ENCODE measurements at places on chromosomes 3 and 15.

DNA sequence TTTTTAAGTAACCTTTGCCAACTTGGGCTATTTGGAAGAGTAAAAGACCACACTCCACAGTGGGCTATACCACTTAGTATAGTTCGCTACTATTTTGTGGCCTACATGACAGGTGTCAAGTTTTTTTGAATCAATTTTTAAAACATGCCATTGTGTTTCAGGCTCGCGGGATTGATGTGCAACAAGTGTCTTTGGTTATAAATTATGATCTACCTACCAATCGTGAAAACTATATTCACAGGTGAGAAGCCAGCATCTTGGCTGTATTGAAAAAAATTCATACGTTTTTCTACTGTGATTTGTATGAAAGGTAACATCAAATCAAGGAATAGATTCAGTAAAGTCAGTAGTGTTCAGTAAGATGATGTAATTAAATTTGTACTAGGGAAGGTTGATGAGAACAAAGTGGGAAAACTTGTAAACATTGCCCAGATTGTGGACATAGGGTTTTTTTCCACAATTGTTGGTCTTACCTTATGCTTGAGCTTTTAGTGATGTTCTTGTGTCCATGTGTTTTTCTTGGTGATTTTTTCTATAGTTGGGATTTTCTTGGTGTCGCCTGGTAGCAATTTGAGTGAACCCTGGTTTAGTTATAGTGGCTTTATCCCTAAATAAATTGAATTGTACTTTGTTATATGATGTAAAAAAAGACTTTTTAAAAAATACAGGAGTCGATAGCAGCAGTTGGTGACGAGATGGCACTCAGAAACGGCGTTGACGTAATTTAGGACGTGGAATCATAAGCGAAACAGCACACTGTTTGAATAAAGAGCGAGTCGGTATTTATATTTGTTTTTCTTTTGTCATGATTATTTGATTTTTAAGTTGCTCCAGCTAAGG, 4.5 kb downstream of the EIF4A2 start:
- peak; percentile 39 for DNase-seq

DNA sequence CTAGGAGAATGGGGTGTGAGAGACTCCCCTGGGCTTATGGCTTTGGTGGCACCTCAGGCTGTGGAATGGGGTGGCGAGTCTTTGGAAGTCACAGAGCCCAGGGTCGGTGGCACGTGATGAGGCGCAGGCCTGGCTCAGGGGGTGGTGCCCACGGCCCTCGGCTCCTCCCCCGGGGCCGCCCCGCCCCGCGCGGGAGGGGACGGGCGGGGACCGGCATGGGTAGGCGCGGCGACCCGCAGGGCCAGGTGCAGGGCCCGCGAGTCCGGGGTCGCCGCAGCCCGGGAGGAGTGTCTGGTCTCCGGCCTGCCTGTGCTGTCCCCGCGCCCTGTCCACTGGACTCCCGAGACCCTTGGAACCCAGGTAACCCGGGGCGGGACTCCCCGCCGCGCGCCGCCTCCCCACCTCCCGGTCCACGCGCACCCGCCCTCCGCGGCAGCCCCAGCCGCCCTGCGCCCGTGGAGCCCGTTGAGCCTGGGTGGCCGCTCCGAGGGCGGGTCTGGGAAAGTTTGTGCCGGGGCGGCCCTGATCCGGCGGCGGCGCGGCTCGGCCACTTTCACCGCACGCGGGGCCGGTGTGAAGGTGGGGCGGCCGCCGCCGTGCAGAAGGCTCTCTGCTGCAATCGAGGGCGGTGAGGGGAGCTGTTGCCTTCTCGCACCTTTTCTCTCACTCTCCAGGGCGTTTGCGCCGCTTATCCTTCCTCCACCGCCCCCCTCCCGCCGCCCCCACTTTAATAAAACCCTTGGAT, at the start of gene PAQR5:
Gene PAQR5, plus strand, starts transcription at position 216 of the 745 bp plus-strand sequence. CDS start 61,169 bp downstream, outside the sequence.
- peak; percentile 85 for DNase-seq

- DNase-seq, result no peak
Observed at GRCh38 chr3:171797873-171798272, 12.4 kb downstream of the PLD1 start.

DNA sequence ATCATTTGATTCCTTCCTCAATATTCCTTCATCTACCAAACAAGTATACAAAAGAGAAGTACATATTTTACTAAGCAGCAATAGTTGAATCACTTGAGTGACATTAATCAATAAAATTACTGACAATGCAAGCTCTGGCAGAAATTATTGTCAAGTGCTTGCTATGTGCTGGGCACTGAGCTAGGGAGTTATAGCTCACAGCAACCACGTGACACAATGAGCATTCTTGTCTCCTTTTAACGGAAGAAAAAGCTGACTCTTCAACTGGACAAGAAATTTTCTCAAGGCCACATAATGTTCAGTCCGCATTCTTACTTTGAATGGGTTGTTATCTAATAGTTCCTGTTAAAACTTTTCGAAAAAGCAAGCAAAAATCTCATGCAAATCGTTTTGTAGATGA, 500.1 kb downstream of the PYDC2 start:
- no peak for DNase-seq

GRCh38 chr3:71240034-71240433, 343.5 kb downstream of the FOXP1 start:
- DNase-seq, result no peak

DNA sequence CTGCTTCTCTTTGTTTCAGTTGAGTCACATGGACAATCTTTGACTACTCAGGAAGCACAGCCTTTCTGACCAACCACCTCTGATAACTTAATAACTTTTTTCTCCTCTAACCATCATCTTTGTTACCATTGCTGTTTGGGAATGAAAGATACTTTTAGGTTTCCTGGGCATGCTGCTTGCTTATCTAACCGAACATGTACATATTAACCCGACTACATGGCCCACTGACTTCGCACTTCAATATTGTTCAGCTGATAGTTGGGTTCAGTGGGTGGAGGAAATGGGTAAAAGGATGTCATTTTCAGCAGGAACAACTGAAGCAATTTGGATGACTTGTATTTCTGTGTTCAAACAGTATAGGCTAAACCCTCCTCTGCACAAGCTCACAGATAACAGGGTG, 214.3 kb downstream of the SQOR start:
- DNase-seq, result no peak

- DNase-seq, result no peak
Observed at GRCh38 chr3:16467393-16467792, 46.1 kb downstream of the RFTN1 start.

GRCh38 chr3:5292512-5292911, 105.0 kb downstream of the EDEM1 start:
- DNase-seq, result no peak

GRCh38 chr15:91578511-91578910, 275.0 kb upstream of the SLCO3A1 start:
- no peak for DNase-seq

GRCh38 chr3:194141415-194142155, 5.6 kb downstream of the HES1 start:
- peak; percentile 90 for DNase-seq

- no peak for DNase-seq
Observed at GRCh38 chr3:133610031-133610430, 36.5 kb downstream of the CDV3 start.

DNA sequence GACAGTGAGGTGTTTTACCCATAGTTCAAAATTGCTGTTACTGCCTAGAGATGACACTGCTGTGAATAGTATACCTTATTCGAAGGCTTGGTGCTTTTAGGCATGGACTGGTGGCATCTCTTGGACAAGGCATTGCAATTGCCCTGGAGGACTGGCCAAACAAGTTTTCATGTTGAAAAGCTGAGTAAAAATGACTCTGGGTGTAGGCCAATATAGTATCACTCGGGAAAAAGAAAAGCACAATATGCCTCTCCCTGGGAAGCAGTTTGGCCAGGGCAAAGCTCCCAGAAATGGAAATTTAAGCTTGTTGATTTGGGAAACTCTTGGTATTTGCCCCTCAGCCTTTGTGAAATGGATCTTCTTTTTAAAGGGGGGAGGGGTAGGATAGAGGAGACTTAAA, 54.8 kb downstream of the ZNF609 start:
- DNase-seq, result no peak

- DNase-seq, result no peak
Observed at GRCh38 chr3:125142420-125142778, 70.1 kb downstream of the SLC12A8 start.

DNA sequence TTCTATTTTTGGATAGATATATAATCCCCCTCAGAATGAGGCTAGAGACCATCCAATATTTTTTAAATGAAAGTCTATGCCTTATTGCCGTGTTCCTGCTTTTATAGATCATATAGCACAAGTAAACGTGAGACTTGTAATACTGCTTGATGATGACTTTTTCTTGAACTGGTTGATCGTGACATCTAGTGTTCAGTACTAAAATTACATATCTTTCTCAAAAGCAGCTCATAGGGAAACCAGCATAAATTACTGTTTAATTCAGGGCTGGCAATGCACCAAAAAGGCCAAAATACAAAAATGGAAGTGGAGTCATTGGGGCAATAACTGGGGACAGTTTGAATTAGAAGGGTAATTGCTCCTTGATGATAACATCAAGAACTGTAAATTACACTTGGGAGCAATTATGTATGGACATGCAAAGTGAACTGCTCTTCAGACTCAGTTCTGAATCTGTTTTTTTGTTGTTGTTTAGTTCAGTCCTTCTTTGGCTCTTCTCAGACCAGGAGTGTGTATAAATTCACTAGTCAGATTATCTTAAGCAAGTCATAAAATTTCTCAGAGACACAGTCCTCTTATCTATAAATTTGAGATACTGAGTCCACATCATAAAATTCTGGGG, 325.3 kb downstream of the THSD4 start:
- peak; percentile 85 for DNase-seq

GRCh38 chr15:81011593-81011992, 10.9 kb downstream of the TLNRD1 start:
- DNase-seq, result no peak

- peak; percentile 13 for DNase-seq
Observed at GRCh38 chr3:117407317-117407716, 697.7 kb downstream of the TUSC7 start.

DNA sequence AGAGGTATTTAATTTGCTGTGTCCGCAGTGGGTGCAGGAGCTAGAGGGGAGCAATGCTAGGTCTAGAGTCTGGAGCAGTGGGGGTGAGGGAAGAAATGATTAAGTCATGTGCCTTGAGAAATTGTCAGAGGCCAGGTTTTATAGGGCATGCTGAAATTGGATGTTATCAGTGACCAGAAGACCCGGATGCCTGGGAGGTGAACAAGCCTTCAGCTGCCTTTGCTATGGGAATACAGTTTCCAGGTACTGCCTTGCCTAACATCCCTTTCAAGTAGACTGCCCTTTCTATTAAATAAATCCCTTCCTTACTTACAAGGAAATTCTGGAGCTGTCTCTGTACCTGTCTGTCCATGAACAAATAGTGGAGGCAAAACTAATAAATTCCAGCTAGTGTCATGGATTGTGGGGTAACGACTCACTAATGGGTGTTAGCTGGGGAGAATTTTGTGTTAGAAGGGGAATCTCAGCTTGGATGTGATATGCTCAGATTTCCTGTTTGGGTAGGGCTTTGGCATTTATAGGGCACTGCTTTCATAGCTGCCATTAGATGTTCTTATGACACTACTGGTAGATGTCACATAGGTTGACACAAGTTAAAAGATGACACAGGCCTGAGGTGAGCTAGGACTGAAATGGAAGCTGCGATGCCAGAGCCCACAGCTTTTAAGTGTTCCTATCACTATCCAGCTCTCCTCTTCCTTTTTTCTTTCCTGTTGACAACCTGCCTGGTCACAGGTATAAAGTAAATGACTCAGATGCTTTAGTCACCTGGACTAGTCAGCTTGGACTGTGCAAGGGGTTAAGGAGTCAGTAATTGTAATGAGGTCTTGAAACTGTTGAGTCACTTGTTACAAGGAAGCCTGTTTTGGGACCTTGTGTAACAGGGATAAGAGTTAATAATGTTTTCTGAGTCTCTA, 21.3 kb downstream of the CHD2 start:
- DNase-seq, result no peak

DNA sequence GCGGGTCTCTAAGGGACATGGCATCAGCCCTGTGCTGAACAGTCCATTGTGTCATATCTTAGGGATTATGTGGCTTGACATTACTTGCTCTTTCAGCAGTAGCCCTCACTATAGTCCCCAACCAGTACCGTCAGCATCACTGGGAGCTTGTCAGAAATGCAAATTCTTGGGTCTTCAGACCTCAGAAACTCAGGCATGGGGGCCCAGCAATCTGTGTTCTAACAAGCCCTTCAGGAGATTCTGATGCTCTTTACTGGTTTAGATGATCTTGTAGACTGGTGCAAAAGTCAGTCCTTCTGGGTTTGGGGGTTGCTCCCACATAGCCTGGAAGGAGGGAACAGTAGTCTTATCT, 39.0 kb upstream of the TRAK1 start:
- DNase-seq, result no peak

DNA sequence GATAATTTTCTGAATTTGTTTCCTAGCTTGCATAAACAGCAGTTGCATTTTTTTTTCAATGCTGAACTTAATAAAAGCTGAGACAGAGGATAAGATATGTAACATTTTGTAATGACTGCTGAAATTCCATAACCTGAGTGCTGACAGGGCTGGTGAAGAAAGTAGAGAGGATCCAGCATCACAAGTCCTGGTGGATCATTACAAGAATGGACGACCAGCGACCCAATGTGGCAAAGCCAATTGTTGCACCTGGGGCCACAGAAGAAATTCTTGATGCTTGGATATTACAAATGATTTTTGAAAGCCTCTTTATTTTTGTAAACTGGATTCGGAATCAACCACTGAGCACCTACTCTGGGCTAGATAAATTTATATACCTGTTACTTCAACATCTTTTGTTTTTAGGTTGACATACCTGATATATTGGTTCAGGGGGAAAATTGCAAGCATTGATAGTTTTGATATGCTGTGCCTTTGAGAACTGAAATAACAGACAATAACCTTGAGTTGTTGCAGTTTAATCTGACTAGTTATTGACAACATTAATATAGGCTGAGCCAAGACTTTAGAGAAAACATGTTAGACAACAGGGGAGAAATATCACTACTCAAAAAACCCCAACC, 3.9 kb upstream of the ACTL6A start:
- DNase-seq, result peak; percentile 66

DNA sequence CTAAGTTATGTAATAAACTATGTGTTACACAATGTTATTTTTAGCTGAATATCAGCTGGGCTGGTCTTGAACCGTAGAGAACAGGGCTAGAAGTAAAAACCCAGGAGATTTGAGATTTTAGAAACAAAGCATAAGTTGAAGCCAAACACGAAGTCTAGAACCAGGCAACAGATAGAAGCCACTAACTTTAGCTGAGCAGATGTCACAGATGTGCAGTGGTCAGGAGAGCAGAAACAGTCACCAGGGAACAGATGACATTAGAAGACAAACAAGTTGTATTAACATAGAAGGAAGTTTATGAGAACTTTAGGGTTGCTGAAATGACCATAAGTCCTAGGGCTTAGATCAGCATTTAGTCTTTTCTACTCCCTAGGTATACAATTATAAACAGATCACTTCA, 731.0 kb downstream of the ZNF385D start:
- no peak for DNase-seq

- no peak for DNase-seq
Observed at GRCh38 chr3:53192608-53193007, 31.6 kb downstream of the PRKCD start.

All from NCI-H1417 (cell line).